ENCODE measurements at places on chromosomes 2 and 18. TPM values are rescaled to one million over a fixed set of nuclear protein-coding genes. Genes with fewer than 3 reads are reported as not detected.

Gene EIF2AK3
- total RNA-seq, result 20.5 TPM

Gene CCDC121
- 5.6 TPM for total RNA-seq

Gene CD207
- not detected for total RNA-seq

Gene ABCG8
- total RNA-seq, result not detected

Gene UGT1A7
- not detected for total RNA-seq

- no peak for DNase-seq
Observed at GRCh38 chr2:127034051-127034450, 72.9 kb downstream of the BIN1 start.

DNA sequence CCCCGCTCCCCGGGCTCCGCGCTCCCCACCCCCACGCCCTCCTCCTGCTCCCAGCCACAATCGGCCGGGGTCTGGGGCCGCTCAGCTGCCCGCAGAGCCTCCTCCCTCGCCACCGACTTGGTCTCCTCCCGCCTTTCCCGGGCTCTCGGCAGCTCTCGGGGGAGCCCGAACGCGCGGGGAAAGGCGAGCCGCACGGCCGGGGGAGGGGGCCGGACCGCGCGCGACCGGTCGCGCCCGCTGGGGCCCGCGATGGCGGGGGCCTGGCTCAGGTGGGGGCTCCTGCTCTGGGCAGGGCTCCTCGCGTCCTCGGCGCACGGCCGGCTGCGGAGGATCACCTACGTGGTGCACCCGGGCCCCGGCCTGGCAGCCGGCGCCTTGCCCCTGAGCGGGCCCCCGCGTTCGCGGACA is 327 bp downstream of the LTBP1 start:
- peak; percentile 51 for DNase-seq

DNA sequence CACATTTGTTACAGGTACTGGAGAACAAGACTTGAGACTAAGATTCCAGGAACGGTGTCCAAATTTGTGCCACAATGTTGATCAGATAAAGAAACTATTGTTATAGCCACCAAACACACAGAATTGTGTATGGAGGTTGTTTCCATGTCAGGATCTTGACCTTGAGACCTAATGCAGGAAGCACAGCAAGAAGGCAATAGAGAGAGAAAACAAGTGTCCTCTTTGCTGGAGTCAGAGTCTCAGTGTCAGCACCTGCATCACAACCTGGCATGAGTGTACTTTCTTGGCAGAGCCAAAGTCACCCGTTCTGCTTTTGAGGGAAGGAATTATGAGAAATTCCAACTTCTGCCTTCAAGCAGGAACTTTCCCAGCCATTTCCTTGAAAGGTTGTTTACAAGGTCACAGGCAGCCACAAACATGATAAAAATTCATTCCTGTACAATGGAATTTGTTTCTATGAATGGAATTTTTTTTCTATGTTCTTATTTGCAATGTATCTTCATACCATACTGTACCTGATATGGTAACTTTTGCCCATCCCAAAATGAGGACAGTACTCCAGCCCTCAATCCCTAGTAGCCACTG is 118.4 kb downstream of the PKP4 start:
- DNase-seq, result no peak

- DNase-seq, result no peak
Observed at GRCh38 chr2:204049635-204050034, 113.1 kb downstream of the ICOS start.

DNA sequence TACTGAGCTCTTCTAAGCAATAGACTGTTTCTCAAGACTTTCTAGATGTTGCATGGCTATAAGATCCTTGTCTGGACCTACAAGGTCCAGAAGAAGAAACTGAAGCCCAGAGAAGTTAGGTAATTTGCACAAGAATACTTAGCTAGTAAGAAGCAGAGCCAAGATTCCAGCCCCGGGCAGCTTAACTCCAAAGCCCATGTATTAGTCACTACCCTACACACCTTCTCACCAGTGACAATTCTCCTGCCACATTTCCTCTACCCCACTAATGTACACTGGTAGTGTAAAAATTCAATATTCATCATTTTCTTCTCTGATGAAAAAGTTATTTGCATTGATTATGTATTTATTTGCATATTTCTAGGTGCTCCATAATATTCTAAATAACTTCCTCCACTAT is 95.5 kb upstream of the CREB1 start:
- no peak for DNase-seq

DNA sequence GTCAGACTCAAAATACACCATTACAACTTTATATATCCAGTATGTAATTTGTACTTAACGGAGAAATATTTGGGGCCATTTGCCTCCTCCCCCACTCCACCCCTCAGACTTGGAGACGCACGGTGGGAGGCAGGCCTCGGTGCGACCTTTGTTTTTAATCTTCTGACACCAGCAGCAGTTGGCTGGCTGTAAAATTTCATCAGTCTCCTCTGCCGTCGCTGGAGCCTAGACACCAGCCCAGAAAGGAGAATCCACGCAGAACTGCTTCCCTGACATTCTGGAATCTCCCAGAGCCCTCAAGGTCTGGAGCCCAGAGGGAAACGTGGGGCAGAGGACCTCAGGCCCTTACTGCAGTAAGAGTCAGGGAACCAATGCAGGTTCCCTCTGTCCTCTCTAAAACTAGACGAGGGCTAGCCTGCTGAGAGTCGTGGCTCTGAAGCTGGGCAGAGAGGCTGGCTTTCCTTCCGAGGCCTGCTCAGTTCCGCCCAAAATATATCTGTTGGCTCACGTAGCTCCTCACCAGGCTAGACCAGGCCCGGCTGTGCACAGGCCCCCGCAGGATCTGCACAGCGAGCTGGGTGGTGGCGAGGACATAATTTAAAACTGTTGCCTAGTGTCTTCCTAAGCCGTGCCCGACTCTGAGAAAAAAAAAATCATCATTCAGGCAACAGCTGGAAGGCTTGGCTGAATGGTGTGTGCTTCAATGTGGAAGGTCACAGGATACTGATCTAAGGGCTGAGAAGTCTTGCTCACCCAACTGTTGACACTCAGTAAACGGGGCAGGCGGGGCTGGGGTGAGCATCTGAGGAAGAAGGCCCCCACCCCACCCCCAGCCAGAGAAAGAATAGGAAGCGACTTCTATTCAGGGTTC is 40.4 kb downstream of the EN1 start:
- no peak for DNase-seq

GRCh38 chr2:67652679-67653078 is 255.5 kb downstream of the ETAA1 start:
- DNase-seq, result no peak

GRCh38 chr2:9693646-9694045 is 62.8 kb upstream of the YWHAQ start:
- DNase-seq, result no peak

- no peak for DNase-seq
Observed at GRCh38 chr2:20650393-20650876, 463 bp downstream of the HS1BP3 start.

Data from progenitor cell of endocrine pancreas (in vitro differentiated cells).